NCI-H446 (cell line): ENCODE measurements at places on chromosomes 5 and 9.
A peak's percentile ranks its signal among the peaks of the same experiment; 100 is the strongest.

DNA sequence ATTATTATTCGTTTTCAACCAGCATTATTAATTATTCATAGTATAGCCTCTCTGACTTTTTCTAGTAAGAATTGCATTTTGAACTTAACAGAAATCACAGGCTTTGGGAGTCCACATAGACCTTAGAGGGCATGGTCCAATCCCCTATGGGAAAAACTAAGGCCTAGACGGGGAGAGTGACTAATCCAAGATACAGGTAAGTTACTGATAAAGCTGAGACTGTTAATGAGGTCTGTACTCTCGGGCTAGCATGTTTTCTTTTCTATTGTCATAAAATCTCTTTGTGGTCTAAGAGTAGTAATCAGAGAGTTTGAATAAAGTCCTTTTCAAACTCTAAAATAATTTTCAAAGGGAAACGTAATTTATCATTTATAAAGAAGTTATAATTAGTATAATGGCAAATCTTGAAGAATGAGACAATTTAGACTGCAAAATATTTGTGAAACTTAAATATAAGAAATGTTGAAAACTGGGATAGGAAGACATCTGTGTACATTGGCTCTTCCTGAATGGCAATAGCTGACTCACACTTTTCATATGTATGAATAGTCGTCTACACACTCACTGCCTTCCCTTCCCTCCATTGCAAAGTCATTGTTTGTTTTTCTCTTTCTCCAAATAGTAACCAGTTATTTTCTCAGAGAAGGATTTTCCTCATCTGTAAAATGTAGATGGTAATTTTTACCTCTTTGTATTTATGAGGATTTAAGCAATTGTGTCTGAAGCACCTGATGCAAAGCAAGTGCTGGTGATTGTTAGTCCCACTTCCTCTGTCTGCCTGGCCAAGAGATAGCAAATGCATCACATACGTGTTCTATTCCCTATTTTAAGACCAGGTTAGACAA, 207.9 kb upstream of the CD180 start:
- no peak for DNase-seq

GRCh38 chr9:120100595-120100994, 479.4 kb downstream of the CDK5RAP2 start:
- DNase-seq, result peak; percentile 6

GRCh38 chr5:34511915-34512314, 144.2 kb upstream of the RAI14 start:
- no peak for DNase-seq

GRCh38 chr5:5103245-5103644, 36.9 kb upstream of the ADAMTS16 start:
- no peak for DNase-seq

GRCh38 chr5:133753856-133754255, 141.5 kb upstream of the FSTL4 start:
- DNase-seq, result no peak
